ENCODE measurements at places on chromosomes 1 and 21. TPM values are rescaled to one million over a fixed set of nuclear protein-coding genes. Genes with fewer than 3 reads are reported as not detected.

SPATA45 gene
- not detected for total RNA-seq

NBPF4 gene
- 0.10 TPM for total RNA-seq

GRCh38 chr1:169091480-169091941 lies 15.0 kb upstream of the ATP1B1 start:
- H3K27ac ChIP-seq: no peak overlapping the region
- H3K36me3 ChIP-seq: no peaks in the 10 kb centered on the region
- no peaks in the 10 kb centered on the region for H3K4me1 ChIP-seq
- H3K27me3 ChIP-seq: peaks cover 3% of the 10 kb centered on the region

DNA sequence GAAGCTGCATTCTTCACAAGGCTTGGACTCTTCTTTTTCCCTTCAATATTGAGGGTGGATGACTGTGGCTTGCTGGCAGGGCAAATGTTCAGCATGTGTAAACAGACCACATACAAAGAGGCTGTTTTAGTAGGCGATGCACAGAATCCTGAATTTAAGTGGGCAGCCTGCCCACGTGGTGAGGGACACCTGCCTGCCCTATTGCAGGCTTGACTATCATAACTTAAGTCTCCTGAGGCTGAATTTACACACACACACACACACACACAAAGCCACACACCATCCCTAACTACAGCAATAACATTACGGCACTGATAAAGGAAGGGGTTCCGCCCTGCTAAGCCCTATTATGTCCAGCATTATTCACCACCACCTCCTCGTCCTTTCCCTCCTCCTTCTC lies 15.9 kb downstream of the SYT2 start:
- peaks cover 8% of the 10 kb centered on the region for H3K4me1 ChIP-seq
- H3K36me3 ChIP-seq: no peaks in the 10 kb centered on the region
- peaks cover 33% of the 10 kb centered on the region for H3K27me3 ChIP-seq
- no peak for DNase-seq

- peaks cover 38% of the 10 kb centered on the region for H3K27me3 ChIP-seq
- no peaks in the 10 kb centered on the region for H3K36me3 ChIP-seq
- H3K4me1 ChIP-seq: peaks cover 3% of the 10 kb centered on the region
- no peak overlapping the region for H3K27ac ChIP-seq
Measured at GRCh38 chr1:100543640-100544039, 5.7 kb downstream of the GPR88 start.

DNA sequence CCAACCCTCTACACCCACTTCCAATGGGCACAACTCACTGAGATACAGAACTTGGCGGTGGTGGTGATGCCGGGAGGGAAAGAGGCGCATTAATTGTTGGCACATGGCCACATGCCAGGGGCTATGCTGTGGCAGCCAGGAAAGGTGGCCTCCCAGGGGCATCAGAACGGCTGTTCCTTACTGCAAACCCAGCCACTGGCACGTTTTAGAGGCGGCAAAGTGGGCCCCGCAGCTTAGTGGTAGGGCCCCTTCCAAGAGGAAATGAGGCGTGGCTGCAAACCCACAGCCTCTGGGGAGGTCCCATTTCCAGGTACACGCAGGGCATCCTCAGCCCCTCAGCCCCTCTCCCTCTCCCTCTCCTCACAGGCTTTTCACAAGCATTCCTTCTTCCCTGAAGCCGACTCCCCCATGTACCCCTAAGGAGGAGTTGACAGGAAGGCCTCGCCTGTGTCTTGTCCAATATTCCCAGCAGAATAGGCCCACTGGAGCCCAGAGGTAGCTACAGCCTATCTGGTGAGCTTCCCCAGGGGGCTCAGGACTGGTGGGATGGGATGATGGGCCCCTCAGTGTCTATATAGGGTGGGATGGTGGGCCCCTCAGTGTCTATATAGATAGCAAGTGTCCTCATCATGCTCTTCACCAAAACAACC lies 166.2 kb downstream of the CLIC6 start:
- peaks cover 42% of the 10 kb centered on the region for H3K4me1 ChIP-seq
- H3K27ac ChIP-seq: peak overlapping the region; percentile 13
- no peak overlapping the region for H3K4me3 ChIP-seq

Measured in activated CD4-positive, alpha-beta T cell treated with anti-CD3 and anti-CD28 coated beads, Interleukin-2, amount 10 ng/mL, durations not matched to agents 7 days and 5 days (primary cell).